ENCODE measurements at places on chromosomes 1 and 21.

DNA sequence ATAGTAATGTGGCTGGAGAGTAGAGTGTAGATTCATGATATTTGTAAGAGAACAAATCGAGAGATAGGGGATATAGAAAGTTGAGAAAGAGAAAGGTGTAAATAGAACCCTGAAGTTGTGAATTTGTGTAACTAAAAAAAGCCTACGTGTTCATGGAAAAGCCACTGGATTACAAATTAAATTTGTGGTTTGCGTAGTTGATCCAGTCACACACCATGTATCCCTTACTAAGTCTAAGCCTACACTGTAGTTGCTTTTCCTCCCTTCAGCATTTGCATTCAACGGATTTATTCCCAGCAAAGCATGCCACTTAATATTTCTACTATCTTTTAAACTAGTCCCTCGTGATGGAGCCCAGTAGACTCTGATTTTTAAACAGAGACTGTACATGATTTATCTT is 24.9 kb downstream of the KMO start:
- DNase-seq, result no peak

DNA sequence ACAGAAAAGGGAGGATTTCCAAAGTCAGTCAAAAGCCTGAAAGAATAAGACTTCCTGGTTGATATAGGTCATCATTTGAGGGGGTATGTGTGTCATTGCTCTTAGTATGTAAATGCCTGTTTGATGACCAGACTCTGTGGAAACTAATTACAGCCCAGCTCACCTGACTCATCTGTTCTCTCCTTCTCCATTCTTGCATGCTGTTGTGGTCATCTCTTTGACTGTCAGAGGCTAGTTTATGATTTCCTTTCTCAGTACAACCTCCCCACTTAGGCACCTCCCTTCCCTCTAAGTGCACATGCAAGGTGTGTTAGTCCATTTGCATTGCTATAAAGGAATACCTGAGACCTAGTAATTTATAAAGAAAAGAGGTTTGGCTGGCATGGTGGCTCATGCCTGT is 2.4 kb upstream of the C1orf116 start:
- no peak for DNase-seq

DNA sequence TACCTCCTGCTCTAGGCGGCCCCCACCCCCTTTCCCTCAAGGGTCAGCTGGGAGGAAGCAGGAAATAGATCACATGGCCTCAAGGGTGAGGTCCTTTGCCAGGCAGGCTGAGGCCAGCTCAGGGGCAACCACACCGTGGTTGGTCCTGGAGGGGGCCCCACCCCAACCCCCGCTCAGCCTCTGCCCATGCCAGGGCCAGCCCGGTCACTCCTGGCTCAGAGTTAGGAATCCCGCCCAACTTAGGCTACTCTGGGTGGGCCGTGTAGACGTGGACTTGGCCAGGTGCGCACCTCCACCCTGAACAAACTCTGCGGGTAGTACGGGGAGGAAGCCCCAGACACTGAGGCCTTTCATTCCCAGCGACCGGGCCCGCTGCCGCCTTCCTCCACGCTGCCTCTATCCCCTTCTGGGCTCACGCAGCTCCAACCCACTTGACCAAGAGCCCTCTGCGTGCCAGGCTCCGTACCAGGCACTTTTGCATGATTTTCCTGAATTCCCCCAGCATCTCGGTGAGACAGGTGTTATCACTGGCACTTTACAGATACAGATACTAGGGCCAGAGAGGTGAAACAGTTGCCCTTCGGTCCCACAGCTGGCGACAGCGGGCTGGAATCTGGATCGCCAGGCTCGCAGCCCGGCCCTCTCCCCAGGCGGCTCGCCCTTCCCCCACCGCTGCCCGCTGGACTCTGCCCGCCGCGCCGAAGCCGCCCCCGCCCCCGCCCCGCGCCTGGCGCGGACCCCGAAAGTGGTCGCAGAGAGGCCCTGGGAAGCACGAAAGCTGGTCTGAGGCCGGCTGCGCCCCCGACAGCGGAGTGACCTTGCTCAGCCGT is 769 bp downstream of the GALE start:
- peak; percentile 93 for DNase-seq

GRCh38 chr1:30514137-30514654 is 209.2 kb downstream of the MATN1 start:
- peak; percentile 15 for DNase-seq

DNA sequence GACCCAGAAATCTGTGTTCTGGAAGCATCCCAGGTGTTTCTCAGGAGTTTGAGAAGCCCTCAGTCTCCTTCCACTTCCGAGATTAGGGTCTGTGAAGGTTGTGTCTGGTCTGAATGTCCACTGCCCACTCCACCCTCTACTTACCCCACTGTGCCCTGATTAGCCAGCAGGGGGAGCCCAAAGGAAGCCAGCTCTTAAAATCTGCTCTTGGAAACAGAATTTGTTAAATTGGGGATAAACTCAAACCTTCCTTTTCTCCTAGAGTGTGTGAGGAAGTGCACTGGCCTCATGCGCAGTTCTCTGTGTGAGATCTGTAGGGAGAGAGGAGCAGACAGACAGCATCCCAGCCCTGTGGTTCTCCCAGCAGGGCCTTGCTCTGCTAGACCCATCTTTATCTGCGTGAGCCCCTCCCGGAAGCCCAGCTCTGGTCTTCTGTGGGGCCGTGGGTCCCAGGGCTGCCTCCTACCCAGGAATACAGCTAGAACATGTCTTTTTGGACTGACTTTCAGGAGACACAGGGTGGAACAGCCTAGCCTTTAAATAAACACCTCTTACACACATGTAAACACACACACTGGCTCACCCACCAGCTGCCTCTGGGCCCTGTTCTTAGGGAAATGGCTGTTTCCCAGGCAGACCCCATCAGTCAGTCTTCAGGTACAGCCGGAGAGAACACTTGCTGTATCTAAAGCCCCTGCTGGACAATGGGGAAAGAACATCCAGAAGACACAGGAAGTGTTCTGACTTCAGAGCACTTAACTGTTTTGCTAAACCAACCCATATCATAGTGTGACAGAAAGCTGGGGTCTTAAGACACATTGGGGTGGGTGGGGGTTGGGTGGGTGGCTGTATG is 52.2 kb downstream of the SMYD2 start:
- peak; percentile 76 for DNase-seq

- DNase-seq, result no peak
Observed at GRCh38 chr1:48757363-48757762, 19.3 kb downstream of the BEND5 start.

DNA sequence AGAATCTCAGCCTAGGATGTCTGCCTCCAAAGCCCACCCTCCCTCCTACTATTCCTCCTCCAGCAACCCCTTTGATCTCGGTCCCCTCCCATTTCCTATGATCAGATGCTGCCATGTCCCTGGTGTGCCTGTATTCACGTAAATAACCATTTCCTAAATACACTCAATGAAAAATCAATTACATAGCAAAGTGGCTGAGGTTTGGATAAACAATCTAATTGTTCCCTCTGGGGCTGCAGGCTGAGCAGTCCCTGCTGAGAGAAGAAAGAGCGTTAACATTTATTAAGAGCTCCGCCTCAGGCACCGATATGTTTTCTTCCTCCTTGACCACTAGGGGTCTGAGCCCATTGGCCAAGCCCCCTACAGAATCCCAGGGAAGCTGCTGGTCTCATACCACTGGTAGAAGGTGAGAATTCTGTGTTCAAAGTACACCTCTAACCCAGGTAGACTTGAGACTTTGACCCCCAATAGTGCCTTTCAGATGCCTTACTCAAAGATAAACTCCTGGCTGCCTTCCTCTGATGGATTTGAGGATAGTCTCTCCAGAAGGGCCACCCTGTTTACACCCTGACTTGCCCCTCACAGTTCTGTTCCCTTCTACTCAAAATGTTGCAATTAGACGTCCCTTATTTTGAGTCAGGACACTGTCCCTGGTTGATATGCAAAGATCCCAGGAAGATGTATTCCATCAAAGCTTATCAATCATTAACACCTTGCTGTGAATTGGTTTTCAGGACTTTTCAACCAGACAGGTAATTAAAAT is 33.9 kb upstream of the CAMK1G start:
- no peak for DNase-seq

DNA sequence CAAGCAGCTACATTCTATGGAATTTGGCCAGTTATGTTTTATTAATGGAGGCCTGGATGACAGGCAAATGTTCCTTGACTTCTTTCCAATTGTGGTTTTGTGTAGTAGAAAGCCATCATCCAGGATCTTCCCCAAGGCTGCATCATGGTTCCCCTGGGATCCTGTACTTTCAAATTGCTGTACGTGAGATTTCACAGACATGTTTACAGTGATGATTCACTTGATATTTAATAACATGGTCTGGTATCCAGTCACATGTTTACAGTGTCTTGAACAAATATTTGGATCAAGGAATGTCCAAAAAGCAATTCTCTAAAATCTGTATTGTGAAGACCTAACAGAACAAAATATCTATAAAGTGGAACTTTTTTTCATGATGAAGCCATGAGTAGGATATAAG is 68.3 kb upstream of the ST6GALNAC3 start:
- peak; percentile 85 for DNase-seq

- peak; percentile 81 for DNase-seq
Observed at GRCh38 chr1:193408782-193409293, 222.4 kb upstream of the B3GALT2 start.

GRCh38 chr21:29187944-29188343 is 57.5 kb downstream of the MAP3K7CL start:
- DNase-seq, result no peak

DNA sequence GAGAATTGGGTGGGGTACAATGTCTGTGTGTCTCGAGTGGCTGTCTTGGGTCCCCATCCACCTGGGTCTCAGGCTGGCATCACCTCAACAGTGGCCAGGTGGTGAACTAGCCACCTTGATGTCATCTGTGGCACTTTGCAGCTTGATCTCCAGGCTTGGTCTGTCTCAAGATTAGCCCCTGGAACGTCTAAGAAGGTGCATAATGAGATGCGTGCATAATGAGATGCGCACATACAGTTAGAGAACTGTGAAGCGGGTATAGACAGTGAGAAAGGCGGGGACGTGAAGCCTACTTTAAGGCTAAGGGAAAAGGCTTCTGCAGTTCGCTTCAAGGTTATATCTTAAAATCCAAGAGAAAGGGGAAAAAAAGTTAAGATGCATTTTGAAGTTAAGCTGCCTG is 98.7 kb downstream of the WDR4 start:
- DNase-seq, result no peak

GRCh38 chr1:116852367-116852766 is 57.3 kb upstream of the PTGFRN start:
- DNase-seq, result no peak

GRCh38 chr1:218390618-218391017 is 45.5 kb downstream of the TGFB2 start:
- peak; percentile 40 for DNase-seq

DNA sequence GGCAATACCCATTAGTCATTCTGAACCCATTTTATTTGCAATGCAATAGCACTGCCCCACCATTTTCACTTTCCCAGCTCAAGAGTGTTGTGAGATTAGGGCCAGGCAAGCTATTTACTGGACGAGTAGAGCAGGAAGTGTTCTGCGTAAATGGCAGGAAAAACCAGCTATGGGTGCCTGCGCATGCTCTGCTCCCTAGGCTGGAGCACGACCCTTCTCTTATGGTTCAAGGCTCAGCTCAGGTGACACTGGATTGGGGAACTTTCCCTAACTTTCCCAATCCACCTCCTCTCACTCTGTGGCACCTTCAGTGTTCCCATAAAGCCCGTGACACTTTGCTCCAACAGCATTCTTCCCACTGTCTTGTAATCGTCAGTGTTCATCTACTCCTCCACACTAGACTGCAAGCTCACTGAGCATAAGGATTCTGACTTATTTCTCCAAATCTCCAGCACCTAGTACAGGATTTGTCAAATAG is 3.6 kb upstream of the MAN1A2 start:
- peak; percentile 63 for DNase-seq

DNA sequence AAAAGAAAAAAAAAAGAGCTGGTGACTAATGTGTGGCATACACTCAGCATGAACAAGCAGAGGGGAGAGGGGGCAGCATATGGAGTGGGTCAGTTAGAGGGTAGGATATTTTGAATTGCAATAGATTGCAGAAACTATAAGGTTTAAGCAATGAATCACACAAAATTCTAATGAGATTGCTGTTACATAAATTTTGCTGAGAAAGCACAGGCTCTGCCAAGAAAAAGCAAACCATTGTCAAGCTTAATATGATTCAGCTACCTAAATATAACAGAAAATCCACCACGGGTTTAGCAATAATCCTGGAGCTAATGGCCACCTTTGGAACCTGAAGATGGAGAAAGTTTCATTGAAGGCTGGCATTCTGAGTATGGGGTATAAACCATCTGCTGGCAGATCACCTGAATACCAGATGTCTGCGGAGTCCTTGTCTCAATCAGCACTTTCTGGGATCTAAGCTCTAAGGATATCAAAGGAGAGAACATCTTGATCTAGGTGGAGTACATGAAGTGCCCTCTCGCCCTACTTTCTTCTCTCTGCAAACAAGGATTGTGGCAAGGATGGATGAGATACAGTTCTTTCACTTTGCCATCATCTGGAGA is 30.3 kb upstream of the ANGPTL7 start:
- no peak for DNase-seq

- DNase-seq, result no peak
Observed at GRCh38 chr21:22955559-22955958, 1957.3 kb downstream of the NCAM2 start.

DNA sequence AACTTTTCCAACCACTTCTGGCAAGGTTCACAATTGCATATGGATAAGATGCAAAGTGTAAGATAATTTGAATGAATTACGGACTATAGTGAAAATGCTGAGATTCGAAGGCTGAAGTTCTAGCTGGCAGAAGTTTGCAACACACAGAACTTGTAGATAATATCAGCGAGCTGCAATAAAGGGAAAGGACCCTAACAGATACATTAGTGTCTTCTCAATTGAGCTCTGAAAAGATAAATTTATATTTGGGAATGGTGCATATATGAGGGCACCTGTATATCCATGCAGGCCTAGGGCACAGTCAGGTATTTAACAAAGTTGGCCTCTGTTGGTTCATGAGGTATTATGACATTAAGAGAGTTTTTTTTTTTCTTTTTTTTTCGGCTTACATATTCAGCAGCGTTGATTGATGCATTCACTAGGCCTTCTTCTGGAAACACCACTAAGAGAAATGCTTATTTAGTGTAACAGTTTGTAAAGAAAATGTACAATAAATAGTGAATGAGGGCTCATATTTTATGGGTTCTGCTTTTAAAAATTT is 2.2 kb downstream of the NFIA start:
- peak; percentile 29 for DNase-seq

All from stomach (tissue), 19 donors.